ENCODE measurements at places on chromosomes 13 and 19. TPM values are rescaled to one million over a fixed set of nuclear protein-coding genes. Genes with fewer than 3 reads are reported as not detected.

LRRC8E gene
- total RNA-seq, result 0.66 TPM

- no peak overlapping the region for H3K4me3 ChIP-seq
- peaks cover 10% of the 10 kb centered on the region for H3K4me1 ChIP-seq
- H3K36me3 ChIP-seq, result no peaks in the 10 kb centered on the region
- no peak overlapping the region for H3K27ac ChIP-seq
- DNase-seq, result no peak
These were observed 380.8 kb downstream of the LMO7 start for GRCh38 chr13:76016799-76017400.

DNA sequence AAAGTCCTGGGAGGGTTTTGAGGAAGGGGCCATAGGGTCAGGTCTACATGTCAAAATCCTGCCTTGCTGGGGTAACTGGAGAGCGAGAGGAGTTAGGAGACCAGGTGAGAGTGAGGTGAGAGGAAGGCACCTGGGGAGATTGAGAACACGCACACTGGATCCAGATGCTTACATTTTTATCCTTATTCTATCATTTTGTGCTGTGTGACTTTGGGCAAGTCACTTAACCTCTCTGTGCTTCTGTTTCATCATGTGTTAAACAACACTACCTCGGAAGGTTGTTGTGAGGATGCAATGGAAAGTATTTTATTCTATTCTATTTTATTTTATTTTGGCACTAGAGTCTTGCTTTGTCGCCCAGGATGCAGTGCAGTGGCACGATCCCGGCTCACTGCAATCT is 3.5 kb downstream of the C19orf81 start:
- peaks cover 7% of the 10 kb centered on the region for H3K4me1 ChIP-seq
- H3K27me3 ChIP-seq, result peaks cover 4% of the 10 kb centered on the region
- H3K27ac ChIP-seq, result no peak overlapping the region
- H3K4me3 ChIP-seq, result no peak overlapping the region
- no peak for DNase-seq

DNA sequence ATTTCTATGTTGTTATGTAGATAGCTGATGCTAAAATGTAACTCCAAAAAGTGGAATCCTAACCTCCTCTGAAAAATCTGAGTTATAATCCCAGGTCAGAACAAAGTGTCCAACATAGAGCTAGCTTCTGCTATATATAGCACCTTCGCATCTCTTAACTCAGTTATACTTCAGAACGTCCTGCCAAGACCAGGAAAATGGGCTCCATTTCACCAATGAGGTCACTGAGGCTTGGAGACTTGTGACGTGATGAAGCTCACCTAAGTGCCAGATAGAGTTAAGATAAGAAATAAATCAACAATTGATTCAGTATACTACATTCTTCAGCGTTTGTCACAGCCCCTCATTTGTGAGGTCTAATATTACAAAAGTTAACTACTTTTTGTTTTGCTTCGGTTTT is 88.8 kb downstream of the KCTD12 start:
- H3K4me3 ChIP-seq, result no peak overlapping the region
- H3K36me3 ChIP-seq, result no peaks in the 10 kb centered on the region
- no peak for DNase-seq
- H3K27ac ChIP-seq, result no peak overlapping the region
- H3K4me1 ChIP-seq, result no peaks in the 10 kb centered on the region

DNA sequence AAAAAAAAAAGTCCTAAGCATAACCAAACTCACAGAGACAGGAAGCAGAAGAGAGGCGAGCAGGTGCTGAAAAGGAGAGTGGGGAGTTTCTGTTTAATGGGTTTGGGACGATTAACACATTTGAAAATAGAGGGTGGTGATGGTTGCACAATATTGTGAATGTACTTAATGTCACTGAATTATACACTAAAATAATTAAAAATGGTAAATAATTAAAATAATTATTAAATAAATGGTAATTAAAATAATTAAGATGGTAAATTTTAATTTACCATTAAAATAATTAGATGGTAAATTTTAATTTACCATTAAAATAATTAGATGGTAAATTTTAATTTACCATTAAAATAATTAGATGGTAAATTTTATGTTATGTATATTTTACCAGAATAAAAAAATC is 74.8 kb upstream of the XPO4 start:
- no peak for DNase-seq
- no peak overlapping the region for H3K4me3 ChIP-seq
- no peaks in the 10 kb centered on the region for H3K4me1 ChIP-seq
- H3K27me3 ChIP-seq, result no peaks in the 10 kb centered on the region
- H3K27ac ChIP-seq, result no peak overlapping the region

- H3K4me1 ChIP-seq, result peaks cover 14% of the 10 kb centered on the region
- H3K36me3 ChIP-seq, result peaks cover 4% of the 10 kb centered on the region
- H3K4me3 ChIP-seq, result no peak within 1 kb of the TSS
- no peak for DNase-seq
These were observed at the start of gene EBI3 for GRCh38 chr19:4229179-4229931. EBI3 (plus strand) TSS chr19:4229523; CDS start chr19:4229551, 28 bp downstream.

DNA sequence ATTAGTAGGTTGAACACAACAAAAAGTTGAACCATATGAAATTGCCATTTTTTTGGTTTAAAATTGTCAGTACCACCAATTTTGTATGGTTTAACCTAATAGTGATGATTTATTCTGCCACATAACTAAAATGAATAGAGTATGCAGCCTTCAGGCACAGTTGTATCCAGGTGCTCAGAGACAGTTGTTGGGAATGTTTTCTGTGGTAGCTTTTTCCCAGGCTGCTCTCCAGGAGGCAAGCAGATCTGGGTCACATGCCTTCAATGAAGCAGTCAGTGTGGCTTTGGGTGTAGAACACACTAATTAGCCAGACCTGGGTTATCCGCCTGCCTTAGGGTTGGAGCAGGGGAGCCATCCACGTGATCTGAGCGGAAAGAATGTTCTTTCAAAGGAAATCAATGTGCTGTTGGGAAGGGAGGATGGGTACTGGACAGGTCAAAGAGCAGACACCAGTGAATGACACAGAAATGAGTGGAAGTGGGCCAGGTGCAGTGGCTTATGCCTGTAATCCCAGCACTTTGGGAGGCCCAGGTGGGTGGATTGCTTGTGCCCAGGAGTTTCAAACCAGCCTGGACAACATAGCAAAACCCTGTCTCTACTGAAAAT is 28.6 kb downstream of the MARK4 start:
- H3K4me1 ChIP-seq, result peaks cover 5% of the 10 kb centered on the region
- H3K27ac ChIP-seq, result no peak overlapping the region
- H3K27me3 ChIP-seq, result no peaks in the 10 kb centered on the region
- peaks cover 88% of the 10 kb centered on the region for H3K36me3 ChIP-seq
- no peak for DNase-seq

GRCh38 chr19:7740682-7741054 is 6.7 kb downstream of the CD209 start:
- DNase-seq, result no peak
- H3K4me1 ChIP-seq, result no peaks in the 10 kb centered on the region
- no peaks in the 10 kb centered on the region for H3K36me3 ChIP-seq
- H3K27ac ChIP-seq, result no peak overlapping the region
- no peak overlapping the region for H3K4me3 ChIP-seq

Data from spinal cord (tissue), 10 donors.